Aortic smooth muscle cell (primary cell): ENCODE measurements at places on chromosomes 6 and 20. TPM values are rescaled to one million over a fixed set of nuclear protein-coding genes. Genes with fewer than 3 reads are reported as not detected.

The ZNF512B gene
- total RNA-seq = 7.0 and 7.2 TPM in 2 replicates

The SLC2A10 gene
- total RNA-seq = 40.7 and 40.8 TPM in 2 replicates

The CST7 gene
- total RNA-seq = not detected in 2 replicates

The AK9 gene
- 7.0 and 8.5 TPM in 2 replicates for total RNA-seq

The IER3 gene
- total RNA-seq = 14.3 and 32.0 TPM in 2 replicates

The OXT gene
- total RNA-seq = not detected in 2 replicates
